ENCODE measurements at places on chromosomes 6 and 20. TPM values are rescaled to one million over a fixed set of nuclear protein-coding genes. Genes with fewer than 3 reads are reported as not detected.

DNA sequence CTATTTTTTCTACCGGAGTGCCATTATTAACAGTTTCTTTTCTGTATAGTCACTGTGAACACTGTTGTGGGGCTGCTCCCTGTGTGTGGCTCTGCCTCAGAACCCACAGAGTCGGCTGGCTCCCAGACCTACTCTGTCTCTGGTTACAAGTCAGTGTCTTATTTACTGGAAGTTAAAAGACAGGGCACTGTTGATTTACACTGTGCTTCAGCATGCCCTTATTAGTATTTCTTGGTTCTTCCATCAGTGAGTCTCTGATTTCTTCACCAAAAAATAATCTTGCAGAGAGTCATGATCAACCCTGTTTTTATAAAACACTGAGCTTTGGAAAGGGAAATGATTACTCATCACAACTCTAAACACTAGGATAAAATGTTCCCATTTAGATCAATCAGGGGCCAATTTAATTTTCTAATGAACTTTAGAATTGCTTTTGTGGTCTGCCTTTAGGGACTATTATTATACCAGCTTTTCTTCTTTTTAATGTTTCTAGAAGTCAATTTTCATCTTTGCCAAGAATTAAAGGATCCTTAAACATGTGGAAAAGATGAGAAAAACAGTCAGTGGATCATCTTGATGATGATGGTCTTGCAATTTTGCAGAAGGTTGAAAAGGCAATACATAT is 92.6 kb downstream of the UTRN start:
- peak; percentile 78 for DNase-seq

DNA sequence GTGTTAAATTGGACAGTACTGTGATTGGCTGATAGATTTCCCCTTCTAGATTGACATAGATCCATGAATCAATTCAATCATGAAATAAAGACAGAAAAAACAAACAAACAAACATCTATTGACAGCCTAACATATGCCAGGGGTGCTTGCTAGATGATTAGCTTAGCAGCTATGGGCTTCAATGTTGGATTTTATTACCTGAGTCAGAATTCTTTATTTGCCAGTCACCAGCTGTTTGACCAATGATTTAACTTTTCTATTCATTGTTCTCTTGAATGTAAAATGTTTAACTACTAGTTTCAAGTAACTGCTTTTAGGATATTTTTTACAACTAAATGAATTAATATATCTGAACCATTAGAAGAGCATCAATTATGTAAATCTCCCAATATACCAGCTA is 901.3 kb upstream of the CITED2 start:
- DNase-seq, result peak; percentile 37

- DNase-seq, result peak; percentile 68
Observed at GRCh38 chr20:11451793-11452291, 465.9 kb upstream of the BTBD3 start.

- no peak for DNase-seq
Observed at GRCh38 chr6:124355146-124355545, 551.5 kb downstream of the NKAIN2 start.

GRCh38 chr20:25580711-25581110 is 4.6 kb downstream of the NINL start:
- no peak for DNase-seq

DNA sequence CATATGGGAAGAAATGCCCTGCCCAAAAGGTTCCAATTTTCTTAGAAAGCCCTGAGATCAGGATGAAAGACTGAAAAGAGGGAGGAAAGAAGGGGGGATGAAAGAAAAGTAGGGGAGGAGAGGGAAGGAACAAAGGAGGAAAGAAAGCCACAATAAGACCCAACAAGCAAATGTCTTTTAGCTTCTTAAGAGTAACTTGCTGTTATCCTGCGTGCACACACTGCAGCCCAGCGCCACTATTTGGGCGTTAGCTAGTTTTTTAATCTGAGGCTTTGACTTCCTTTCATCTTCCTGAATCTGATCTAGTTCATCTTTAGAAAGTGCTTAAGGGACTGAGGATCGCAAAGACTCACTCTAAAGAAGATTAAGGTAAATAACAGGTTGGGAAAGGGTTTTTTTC is 77.4 kb upstream of the HDDC2 start:
- DNase-seq, result no peak

The GCNT2 gene
- total RNA-seq, result 0.63 TPM

The KCNK15 gene
- not detected for total RNA-seq

The TEAD3 gene
- 17.5 TPM for total RNA-seq
